ENCODE measurements at places on chromosomes 1 and 21.
A peak's percentile ranks its signal among the peaks of the same experiment; 100 is the strongest.

DNA sequence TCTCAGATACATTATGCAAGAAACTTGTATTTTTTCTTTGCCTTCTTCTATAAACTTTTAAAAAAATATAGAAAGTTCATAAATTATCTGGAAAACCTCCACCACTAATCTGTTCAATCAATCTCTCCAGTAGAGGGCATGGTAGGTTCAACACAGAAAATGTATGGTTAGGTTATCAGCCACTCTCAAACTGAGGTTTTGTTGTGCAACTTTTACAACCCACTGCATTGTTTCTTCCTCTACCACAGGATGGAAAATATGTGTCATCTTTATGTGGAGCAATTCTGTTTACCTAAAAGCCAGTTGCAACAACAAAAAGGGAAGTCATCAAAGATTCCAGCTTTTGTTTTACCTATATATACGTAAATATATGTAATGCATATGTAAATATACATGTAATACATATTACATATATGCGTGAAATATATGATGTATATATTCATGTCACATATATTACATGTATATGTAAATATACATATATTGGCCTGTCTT lies 3.0 kb upstream of the RGS2 start:
- peak; percentile 96 for DNase-seq

- no peak for DNase-seq
These were observed 149.3 kb downstream of the TGFB2 start for GRCh38 chr1:218494449-218494852.

- no peak for DNase-seq
These were observed 240.6 kb downstream of the BRINP2 start for GRCh38 chr1:177411381-177411780.

- DNase-seq: peak; percentile 50
These were observed 163.4 kb upstream of the USP24 start for GRCh38 chr1:55378582-55378981.

DNA sequence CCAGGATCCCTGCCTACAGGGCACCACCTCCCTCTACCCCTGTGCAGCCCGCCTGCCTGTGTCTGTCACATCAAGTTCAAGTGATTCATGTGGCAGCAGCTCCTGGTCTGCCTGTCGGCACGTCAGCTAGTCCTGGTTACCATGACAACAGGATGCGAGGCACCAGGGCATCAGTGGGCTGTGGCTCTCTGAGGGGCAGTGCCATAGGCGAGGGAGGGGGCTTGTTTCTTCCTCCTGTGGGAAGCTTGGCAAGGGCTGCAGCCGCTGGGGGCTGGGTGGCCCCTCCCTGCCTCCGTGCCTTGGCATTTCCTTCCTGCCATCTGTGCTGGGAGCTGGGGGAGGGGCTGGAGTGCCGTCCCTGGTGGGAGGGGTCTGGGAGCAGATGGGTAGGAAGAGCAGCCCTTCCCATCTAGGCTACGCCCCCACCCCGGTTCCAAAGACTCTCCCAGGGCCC lies 43.1 kb downstream of the FOXO6 start:
- peak; percentile 17 for DNase-seq

DNA sequence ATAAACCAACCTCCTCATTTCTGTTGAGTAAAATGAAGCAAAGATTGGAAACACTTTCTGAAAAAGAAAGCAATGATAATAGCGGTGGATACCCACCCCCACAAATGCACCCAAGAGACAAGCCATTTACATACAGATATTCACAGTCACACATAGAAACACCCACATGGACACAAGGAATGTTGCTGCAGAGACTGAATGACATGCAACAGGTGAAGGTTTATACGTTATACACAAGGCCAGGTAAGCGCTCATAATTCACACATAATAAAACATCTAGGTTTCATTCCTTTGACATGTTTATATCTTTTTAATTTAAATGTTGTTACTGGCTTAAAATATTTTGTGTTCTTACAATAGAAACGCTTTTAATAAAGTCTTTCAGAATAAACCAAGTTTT lies 21.3 kb downstream of the ARV1 start:
- no peak for DNase-seq

DNA sequence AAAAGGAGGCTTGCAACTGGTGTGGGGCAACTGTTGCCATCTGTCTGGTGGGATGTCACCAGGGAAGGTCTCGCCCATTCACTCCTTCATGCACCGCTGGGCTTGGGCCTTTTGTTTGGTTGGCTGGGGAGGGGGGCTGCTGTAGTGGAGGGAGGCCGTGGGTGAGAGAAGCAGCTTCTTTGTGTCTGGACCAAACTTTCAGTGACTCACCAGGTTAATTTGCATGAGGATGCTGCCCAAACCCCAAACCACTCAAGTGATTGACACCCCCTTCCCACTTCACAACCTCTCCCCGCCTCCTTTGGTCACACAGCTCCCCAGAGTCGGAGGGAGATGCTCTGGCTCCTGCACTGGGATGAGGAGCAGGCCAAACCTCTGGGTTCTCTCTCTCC lies 19.7 kb downstream of the BTG2 start:
- no peak for DNase-seq

- peak; percentile 82 for DNase-seq
These were observed 27.6 kb downstream of the C2CD2 start for GRCh38 chr21:41926117-41926806.

DNA sequence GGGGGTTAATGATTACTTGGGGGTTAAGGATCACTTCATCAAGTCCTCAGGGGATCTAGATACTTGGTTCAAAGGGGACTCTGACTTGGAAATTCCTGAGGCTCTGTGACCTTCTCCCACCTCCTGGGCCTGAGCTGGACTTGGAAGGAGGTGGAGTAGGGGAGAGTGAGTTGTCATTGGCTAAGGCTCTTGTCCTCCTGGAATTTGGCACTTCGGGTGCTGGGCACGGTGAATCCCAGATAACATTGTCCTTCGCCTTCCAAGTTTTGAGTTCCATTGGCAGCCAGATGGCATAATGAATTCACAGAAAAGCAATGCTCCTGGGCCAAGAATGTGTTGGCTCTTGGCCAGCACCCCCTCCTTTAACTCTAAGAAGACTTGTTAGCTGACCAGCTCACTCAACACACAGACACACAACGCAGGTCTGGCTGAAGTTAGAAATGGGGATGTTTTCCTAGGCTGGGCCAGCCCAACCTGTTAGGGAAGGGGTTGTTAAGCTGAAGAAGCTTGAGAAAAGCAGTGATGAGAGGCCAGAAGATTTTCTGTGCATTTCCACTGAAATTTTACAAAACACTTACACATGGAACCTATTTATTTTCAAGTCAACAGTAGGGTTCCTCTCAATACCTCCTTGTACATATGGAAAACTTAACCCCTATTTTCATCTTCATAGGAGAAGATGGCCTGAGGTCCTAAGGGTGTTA lies 29.7 kb downstream of the SLC26A9 start:
- DNase-seq: peak; percentile 17

GRCh38 chr1:234322979-234323378 lies 50.3 kb upstream of the COA6 start:
- DNase-seq: peak; percentile 62

Measured in iris pigment epithelial cell (primary cell).